ENCODE measurements at places on chromosomes 3 and 15. TPM values are rescaled to one million over a fixed set of nuclear protein-coding genes. Genes with fewer than 3 reads are reported as not detected.
A peak's percentile ranks its signal among the peaks of the same experiment; 100 is the strongest.

Gene PIK3R4
- 30.2 TPM for total RNA-seq

Gene ASB14
- total RNA-seq: 0.10 TPM

Gene RBPMS2
- total RNA-seq: 0.59 TPM

Gene CLDN11
- 8.5 TPM for total RNA-seq

Gene MAN2C1
- total RNA-seq: 112 TPM

Gene PROK2
- 4.1 TPM for total RNA-seq

GRCh38 chr3:124158168-124158881 lies 166.4 kb upstream of the ROPN1 start:
- no peak for DNase-seq

GRCh38 chr3:107939691-107940442 lies 151.0 kb downstream of the CD47 start:
- peak; percentile 43 for DNase-seq

DNA sequence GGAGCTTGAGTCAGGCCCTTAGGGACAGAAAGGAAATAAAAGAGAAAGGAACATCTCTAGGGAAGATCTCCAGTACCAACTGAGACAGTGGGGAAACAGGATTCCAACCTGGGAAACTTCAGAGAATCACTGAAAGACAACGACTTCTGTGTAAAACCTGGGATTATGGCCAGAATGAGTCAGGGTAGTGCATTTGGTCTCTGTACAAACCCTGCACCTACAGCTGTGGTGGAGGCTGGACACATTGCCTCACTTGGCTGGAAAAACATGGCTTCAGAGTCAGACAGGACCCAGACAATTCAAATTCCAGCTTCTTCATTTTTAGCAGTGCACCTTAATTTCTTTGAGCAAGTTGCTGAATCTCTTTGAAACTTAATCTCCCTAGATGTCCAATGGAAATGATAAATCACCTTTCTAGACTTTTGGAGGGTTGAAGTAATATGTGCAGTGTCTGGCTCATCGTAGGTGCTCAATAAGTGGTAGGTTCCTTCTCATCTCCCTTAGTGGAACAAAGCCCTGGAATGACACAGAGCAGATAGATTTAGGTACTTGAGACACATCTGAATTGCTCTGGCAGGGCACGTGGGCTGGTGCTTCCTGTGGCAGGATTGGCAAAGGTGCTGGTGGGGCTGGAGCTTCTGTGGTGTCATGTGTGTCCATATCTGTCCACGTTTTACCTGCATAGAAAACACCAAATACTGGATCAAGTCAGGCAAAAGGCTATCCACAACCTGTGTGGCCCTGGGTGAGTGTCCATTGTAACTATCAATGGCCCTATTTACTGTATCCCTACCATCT lies 6.1 kb upstream of the CLSTN2 start:
- no peak for DNase-seq

DNA sequence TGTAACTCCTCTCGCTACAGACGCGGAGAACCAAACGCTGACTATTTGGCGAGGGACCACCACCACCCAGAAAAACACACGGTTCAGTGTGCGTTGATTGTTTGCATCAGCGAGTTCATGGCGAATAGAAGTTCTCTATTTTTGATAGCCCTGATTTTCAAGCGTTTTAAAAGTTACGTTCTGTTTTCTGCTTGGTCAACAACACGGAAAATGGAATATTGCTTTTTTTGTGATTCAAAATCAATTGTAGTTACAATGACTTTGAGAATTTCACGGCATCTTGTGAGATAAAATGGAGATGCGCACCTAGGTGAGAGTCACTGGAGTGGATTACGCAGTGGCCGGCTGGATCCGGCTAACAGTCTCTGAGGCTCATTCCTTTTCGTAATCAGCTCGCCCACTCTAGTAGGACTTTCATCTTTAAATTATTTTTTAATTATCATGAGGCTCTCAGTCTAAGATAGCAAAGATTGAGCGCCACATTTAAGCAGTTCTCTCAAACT lies 54.8 kb downstream of the CCDC54 start:
- DNase-seq: no peak

- no peak for DNase-seq
These were observed 16.4 kb downstream of the CHRNA3 start for GRCh38 chr15:78604420-78604819.

- peak; percentile 8 for DNase-seq
These were observed 86.9 kb upstream of the UBE2E2 start for GRCh38 chr3:23116081-23116837.

DNA sequence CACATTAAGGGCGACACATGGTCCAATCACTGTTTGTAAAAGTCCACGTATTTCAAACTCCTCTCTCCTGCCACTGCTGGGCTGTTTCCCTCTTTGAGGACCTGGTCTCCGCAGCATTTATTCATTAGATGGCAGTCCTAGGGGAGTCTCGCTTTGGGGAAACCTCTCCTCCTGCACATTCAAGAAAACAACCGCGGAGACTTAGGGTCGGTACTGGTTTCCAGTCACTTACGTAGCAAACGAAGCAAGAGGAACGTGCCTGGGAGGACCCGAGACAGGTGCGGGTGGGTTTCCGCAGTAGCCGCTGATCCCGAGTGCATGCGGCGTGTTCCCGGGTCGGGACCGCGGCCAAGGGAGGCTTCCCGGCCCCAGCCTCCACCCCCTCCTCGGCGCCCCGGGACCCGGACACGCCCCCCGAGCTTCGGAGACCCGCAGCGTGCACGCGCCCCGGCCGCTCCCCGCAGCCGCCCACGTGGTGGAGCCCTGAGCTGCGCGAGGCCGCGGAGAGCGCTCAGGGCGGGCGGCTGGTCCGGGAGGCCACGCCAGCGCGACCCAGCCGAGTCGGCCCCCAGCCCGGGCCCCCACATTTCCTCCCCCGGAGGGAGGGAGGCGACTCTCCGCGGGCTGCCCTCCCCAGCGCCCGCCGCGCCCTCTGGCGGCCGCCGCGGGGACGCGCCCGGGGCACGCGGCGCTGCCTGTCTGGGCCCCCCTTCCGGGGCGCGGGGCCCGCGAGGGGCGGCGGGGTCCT lies 1.1 kb upstream of the IGF1R start:
- peak; percentile 85 for DNase-seq

GRCh38 chr3:157515398-157515797 lies 12.2 kb upstream of the VEPH1 start:
- no peak for DNase-seq

DNA sequence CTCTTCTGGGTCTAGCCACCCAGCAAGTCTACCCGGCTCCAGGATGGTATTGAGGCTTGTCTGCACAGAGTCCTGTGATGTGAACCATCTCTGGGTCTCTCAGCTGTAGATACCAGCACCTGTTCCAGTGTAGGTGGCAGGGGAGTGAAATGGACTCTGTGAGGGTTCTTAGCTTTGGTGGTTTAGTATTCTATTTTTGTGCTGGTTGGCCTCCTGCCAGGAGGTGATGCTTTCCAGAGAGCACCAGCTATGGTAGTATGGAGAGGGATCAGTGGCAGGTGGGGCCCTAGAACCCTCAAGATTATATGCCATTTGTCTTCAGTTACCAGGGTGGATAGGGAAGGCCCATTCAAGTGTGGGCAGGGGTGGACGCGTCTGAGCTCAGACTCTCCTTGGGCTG lies 283.4 kb upstream of the LYSMD4 start:
- DNase-seq: no peak

DNA sequence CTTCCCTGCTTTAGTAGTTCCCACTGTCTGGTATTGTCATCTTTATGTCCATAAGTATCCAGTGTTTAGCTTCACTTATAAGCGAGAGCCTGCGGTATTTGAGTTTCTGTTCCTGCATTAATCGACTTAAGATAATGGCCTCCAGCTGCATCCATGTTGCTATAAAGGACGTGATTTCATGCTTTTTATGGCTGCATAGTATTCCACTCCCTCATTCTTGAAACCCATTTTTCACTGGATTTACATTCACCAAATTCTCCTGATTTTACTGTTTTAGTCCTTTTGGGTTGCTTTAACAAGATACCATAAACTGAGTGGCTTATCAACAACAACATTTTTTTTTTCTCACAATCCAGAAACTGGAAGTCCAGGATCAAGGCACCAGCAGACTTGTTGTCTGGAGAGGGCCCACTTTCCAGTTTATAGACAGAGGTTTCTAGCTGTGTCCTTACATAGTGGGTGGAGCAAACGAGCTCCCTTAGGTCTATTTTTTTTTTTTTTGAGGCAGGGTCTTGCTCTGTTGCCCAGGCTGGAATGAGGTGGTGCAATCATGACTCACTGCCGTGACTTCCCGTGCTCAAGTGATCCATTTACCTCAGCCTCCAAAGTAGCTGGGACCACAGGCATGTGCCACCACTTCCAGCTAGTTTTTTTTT lies 6.1 kb upstream of the TICRR start:
- DNase-seq: no peak

All from skin of body (tissue), 3 donors.